ENCODE measurements at places on chromosomes 7 and 10.

GRCh38 chr7:144416341-144416740 lies 12.8 kb upstream of the NOBOX start:
- no peaks in the 10 kb centered on the region for H3K36me3 ChIP-seq
- H3K27ac ChIP-seq = no peak overlapping the region
- H3K4me3 ChIP-seq = no peak overlapping the region
- peaks cover 7% of the 10 kb centered on the region for H3K27me3 ChIP-seq

DNA sequence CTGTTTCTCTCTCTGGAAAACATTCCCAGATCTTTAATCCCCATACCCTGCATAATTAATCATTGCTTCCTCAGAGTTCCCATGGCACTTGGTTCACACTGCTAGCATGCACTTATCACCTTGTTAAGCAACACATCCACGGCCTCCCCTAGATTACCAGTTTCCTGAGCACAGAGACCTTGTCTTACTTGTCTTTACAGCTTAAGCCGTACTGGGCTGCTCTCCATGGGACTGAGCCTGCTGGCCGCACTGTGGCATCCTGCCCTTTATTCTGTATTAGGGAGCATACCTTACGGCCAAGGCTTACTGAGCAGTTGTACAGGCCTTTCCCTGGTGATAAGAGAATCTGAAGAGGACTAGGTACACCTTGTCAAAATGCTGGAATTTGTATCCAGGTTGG lies 190.2 kb downstream of the REEP3 start:
- H3K4me3 ChIP-seq = no peak overlapping the region
- H3K27me3 ChIP-seq = no peaks in the 10 kb centered on the region
- peaks cover 20% of the 10 kb centered on the region for H3K4me1 ChIP-seq
- no peak overlapping the region for H3K27ac ChIP-seq
- H3K36me3 ChIP-seq = no peaks in the 10 kb centered on the region

DNA sequence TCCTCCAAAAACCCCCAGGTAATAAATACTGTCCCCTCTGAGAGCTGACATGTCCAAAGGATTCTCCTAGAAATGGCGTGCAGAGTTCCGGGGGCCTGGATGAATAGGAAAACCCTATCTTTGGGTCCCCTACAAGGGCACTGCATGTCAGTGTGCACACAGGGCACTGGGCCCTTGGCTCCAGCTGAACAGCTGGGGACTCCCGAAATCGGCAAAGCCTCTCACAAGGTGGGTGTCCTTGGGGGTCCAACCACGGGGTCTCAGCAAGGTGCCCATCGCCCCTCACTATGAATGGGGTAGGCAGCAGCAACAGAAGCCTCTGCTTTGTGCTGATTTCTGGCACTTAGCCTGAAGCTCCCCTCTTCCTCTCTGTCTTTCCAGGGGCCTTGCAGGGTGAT lies 46.1 kb downstream of the SLIT1 start:
- no peaks in the 10 kb centered on the region for H3K36me3 ChIP-seq
- no peak overlapping the region for H3K4me3 ChIP-seq
- H3K27ac ChIP-seq = no peak overlapping the region
- H3K4me1 ChIP-seq = no peaks in the 10 kb centered on the region
- DNase-seq = no peak
- H3K27me3 ChIP-seq = peaks cover 21% of the 10 kb centered on the region

DNA sequence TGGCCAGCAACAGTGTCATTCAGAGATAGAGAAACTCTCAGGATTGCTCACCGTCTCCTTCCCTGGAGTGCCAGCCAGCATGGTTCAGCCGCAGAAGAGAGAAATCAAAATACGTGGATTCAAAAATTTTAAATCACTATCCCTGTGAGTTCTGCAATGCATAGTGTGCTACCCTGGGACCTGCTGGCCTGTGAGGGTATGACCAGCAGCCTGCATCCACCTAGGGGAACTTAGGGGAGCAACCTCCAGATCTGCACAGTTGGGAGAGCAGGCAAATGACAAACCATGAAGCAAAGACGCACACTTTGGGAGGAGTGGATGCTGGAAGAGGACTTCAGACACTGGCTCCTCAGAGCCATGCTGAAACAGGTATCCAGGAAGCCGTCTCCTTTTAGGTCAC lies 639.3 kb downstream of the TNS3 start:
- no peaks in the 10 kb centered on the region for H3K36me3 ChIP-seq
- H3K27ac ChIP-seq = no peak overlapping the region
- no peaks in the 10 kb centered on the region for H3K27me3 ChIP-seq
- no peak overlapping the region for H3K4me3 ChIP-seq

- no peak for DNase-seq
- no peak overlapping the region for H3K4me3 ChIP-seq
- H3K27me3 ChIP-seq = no peaks in the 10 kb centered on the region
- H3K36me3 ChIP-seq = no peaks in the 10 kb centered on the region
These were observed 512.3 kb upstream of the GALNT17 start for GRCh38 chr7:70619659-70620058.

- peaks cover 8% of the 10 kb centered on the region for H3K27me3 ChIP-seq
- no peak overlapping the region for H3K4me3 ChIP-seq
- peaks cover 2% of the 10 kb centered on the region for H3K4me1 ChIP-seq
- no peak overlapping the region for H3K27ac ChIP-seq
- DNase-seq = no peak
- H3K36me3 ChIP-seq = no peaks in the 10 kb centered on the region
These were observed 50.6 kb upstream of the DPYSL4 start for GRCh38 chr10:132136097-132136521.

DNA sequence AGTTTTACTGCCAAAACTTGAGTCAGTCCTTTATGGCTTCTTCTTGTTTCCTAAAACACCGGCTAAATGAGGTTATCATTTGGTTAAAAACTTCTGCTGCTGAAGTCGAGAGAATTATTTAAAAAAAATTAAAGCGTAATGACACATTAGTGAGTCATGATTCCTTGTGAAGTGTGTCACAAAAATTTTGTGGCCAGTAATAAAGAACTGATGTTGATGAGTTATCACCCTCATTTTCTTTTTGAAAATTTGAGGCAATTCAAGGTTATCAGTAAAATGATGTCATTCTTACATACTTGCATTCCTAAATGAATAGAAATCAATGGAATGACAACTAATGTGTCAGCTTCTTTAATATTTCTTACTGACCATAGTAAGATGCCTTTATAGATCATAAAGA lies 427.4 kb downstream of the SORCS3 start:
- no peak for DNase-seq
- H3K4me3 ChIP-seq = no peak overlapping the region
- no peaks in the 10 kb centered on the region for H3K36me3 ChIP-seq
- peaks cover 5% of the 10 kb centered on the region for H3K4me1 ChIP-seq

DNA sequence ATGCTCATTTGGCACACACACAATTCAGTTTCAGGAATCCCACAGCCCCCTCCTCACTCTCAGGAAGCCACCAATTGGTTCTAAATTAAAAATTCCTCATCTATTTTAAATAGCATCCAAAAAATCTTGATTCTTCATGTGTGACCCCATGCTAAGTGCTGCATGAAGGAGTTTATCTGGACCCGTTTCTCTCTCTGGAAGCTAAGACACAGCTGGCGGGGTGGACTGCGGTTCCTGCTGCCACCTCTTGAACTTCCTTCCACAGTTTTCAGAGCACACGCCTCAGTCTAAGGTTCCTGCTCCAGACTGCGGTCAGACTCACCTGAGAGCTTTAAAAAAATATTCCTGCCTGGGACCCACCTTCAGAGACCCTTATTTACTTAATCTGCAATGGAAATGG lies 34.5 kb downstream of the LYZL1 start:
- H3K27me3 ChIP-seq = peaks cover 20% of the 10 kb centered on the region
- H3K4me3 ChIP-seq = no peak overlapping the region
- H3K4me1 ChIP-seq = peaks cover 2% of the 10 kb centered on the region
- H3K36me3 ChIP-seq = no peaks in the 10 kb centered on the region
- no peak overlapping the region for H3K27ac ChIP-seq

DNA sequence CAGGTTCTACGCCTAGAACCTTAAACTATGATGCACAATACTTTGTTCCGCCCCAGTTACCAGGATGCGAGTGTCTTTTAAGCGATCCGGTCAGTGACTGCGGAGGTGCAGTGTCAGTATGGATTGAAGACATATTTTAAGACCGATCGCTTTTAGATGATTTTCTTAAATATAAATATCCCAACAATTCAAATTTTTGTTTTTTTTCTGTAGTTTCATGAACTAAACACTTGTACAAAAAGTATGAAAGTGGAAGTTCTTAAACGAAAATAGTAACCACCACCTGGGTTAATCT lies 835 bp downstream of the COMMD3 start:
- H3K4me3 ChIP-seq = peak overlapping the region; percentile 91
- peak; percentile 43 for DNase-seq
- peaks cover 4% of the 10 kb centered on the region for H3K36me3 ChIP-seq
- H3K27me3 ChIP-seq = peaks cover 17% of the 10 kb centered on the region
- H3K4me1 ChIP-seq = peaks cover 30% of the 10 kb centered on the region
- peak overlapping the region; percentile 86 for H3K27ac ChIP-seq
